ENCODE measurements at places on chromosomes 12 and 14.

DNA sequence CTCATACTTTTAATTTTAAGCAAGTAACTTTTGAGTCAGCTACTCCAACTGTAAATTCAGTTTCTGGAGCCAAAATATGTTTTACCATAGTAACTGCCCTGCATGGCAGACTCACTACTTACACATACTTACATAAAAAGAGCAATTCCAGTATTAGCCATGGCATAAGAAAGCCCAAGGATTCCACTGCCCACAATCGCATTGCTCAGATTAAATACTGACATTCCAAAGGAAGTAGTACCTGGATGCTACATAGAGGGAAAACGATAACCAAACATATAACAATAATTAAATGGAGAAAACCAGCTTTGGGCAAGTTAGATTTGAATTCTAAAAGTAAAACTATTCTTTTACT lies 2.2 kb downstream of the SLC38A2 start:
- no peak for DNase-seq

- no peak for DNase-seq
Measured at GRCh38 chr14:95529216-95529615, 5.6 kb upstream of the GLRX5 start.

- DNase-seq, result peak; percentile 17
Measured at GRCh38 chr12:68334132-68334531, 2.0 kb upstream of the MDM1 start.

GRCh38 chr14:95191445-95192199 lies 34.3 kb upstream of the DICER1 start:
- no peak for DNase-seq

- DNase-seq, result no peak
Measured at GRCh38 chr14:24508155-24508840, at the start of gene CMA1. TSS of gene CMA1 (minus strand) at chr14:24508265. CDS start at chr14:24508235, 30 bp downstream.

- no peak for DNase-seq
Measured at GRCh38 chr14:54102530-54102929, 145.9 kb upstream of the BMP4 start.

GRCh38 chr12:15855646-15856045 lies 26.5 kb upstream of the STRAP start:
- DNase-seq, result no peak

- peak; percentile 86 for DNase-seq
Measured at GRCh38 chr12:11581179-11581755, 68.2 kb upstream of the ETV6 start.

DNA sequence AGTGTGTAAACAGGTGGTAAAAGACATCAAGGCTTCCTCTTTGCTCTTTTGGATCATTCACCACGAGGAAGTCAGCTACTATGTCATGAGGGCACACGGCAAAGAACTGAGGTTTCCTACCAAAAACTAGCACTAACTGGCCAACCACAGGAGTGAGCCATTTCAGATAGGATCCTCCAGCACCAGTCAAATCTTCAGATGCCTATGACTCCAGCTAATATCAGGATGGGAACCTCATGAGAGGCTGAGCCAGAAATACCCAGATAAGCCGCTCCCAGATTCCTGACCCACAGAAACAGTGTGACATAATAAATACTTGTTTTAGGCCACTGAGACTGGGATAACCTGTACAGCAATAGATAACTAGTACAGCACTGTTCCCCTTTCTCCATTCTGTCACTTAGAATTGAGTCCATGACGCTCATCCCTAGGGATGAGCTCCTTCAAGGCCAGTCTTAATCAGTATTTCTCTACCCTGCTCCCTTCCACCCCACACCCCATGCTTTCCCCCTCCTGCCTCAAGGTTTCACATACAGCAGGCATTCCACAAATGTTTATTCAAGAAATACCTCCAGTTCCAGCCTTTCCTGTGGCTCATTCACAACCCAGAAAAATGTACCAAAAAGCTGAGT lies 68.4 kb downstream of the PPM1H start:
- no peak for DNase-seq

- DNase-seq, result peak; percentile 50
Measured at GRCh38 chr12:92039046-92039445, 106.6 kb downstream of the BTG1 start.

GRCh38 chr12:48580831-48581230 lies 11.0 kb upstream of the LALBA start:
- DNase-seq, result no peak

GRCh38 chr14:103271189-103271588 lies 62.8 kb upstream of the EIF5 start:
- DNase-seq, result no peak

- DNase-seq, result no peak
Measured at GRCh38 chr12:47616440-47616839, 89.4 kb downstream of the RPAP3 start.

- DNase-seq, result no peak
Measured at GRCh38 chr12:132571598-132571997, 38.8 kb downstream of the LRCOL1 start.

GRCh38 chr12:57240066-57240921 lies 10.7 kb downstream of the STAC3 start:
- DNase-seq, result peak; percentile 82

- no peak for DNase-seq
Measured at GRCh38 chr12:109147954-109148353, 31.6 kb downstream of the ACACB start.

GRCh38 chr14:95961481-95961880 lies 77.7 kb upstream of the C14orf132 start:
- DNase-seq, result no peak

GRCh38 chr12:125604976-125605375 lies 539.7 kb downstream of the AACS start:
- DNase-seq, result no peak

- no peak for DNase-seq
Measured at GRCh38 chr14:85447883-85448282, 82.1 kb upstream of the FLRT2 start.

- peak; percentile 47 for DNase-seq
Measured at GRCh38 chr12:14416658-14417057, 51.2 kb downstream of the ATF7IP start.

GRCh38 chr12:132015686-132016430 lies 66.1 kb downstream of the EP400 start:
- no peak for DNase-seq

DNA sequence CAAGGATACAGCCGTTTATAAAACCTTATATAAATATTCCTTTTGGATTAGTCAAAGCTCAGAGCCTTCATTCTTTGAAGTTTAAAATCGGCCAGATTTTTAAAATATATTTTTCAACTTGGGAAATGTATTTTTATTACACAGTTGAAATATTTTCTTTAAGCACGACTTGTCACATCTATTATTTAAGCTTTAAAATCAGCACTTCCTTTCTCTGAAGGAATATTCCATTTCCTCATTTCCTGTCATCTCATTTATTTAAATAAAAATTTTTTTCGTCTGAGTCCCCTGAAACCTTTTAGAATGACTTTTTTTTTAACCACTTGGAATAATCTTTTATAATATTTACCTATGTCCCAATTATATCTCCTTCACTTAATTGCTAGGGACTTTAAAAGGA lies 107.5 kb upstream of the PDE3A start:
- no peak for DNase-seq

DNA sequence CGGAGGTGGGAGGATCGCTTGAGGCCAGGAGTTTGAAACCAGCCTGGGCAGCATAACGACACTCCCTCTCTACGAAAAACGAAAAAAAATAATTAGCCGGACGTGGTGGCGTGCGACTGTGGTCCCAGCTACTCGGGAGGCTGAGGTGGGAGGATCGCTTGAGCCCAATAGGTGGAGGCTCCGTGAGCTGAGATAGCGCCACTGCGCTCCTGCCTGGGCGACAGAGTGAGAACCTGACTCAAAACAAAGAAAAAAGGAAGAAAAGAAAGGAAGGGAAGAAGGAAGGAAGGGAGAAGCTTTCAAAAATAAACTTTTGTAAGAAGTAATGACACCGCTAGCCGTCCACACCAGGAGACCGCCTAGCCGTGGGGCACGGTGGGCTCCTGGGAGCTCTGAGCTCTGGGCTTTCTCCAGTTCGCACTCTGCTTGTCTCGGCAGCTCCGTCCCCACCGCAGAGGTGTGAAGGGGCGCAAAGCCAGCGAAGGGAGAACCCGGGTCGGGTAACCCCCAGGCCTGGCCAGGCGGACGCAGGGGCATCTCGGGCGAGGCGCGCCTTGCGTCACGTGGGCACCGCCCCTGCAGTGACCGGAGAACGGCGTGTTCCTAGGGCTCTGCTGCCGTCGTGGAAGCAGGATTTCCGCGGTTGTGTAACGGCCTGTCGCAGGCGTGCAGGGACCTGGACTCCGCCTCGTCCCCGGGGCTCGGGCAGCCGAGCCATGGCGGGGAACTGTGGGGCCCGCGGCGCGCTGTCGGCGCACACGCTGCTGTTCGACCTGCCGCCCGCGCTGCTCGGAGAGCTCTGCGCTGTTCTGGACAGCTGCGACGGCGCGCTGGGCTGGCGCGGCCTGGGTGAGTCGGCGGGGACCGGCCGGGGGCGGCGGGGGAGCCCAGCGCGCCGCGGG lies at the start of gene IRAK3:
TSS of gene IRAK3 (plus strand) at position 631 of the 902 bp plus-strand sequence. CDS start at position 717, 86 bp downstream.
- peak; percentile 9 for DNase-seq

- no peak for DNase-seq
Measured at GRCh38 chr12:49233842-49234526, 30.9 kb upstream of the TUBA1C start.

DNA sequence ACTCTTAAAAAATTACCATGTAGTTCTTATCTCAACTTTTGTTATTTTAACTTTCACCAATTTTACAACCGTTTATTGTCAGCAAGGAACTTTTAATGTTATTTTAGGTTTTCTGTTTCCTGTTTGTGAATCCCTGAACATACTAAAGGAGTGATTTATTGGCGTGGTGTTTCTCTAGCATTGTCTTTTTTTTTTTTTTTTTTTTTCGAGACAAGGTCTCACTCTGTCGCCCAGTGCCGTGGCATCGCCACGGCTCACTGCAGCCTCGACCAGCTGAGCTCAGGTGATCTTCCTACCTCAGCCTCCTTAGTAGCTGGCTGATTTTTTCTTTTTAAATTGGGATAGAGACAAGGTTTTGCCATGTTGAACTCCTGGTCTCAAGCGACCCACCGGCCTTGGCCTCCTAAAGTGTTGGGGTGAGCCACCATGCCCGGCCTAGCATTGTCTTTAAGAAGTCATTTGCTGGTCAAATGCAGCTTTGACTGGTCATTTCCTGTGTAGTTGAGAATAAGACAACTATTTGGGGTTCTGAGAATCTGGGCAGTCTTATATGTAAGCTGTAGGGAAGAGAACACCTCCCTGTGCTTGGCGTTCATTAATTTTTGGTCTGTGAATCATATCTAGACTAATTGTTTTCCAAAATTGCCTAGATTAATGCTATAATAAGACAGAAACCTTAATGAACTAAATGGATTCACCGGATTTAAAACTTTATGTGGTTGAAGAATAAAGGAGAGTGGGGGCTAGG lies 2.1 kb downstream of the WASHC4 start:
- DNase-seq, result no peak

DNA sequence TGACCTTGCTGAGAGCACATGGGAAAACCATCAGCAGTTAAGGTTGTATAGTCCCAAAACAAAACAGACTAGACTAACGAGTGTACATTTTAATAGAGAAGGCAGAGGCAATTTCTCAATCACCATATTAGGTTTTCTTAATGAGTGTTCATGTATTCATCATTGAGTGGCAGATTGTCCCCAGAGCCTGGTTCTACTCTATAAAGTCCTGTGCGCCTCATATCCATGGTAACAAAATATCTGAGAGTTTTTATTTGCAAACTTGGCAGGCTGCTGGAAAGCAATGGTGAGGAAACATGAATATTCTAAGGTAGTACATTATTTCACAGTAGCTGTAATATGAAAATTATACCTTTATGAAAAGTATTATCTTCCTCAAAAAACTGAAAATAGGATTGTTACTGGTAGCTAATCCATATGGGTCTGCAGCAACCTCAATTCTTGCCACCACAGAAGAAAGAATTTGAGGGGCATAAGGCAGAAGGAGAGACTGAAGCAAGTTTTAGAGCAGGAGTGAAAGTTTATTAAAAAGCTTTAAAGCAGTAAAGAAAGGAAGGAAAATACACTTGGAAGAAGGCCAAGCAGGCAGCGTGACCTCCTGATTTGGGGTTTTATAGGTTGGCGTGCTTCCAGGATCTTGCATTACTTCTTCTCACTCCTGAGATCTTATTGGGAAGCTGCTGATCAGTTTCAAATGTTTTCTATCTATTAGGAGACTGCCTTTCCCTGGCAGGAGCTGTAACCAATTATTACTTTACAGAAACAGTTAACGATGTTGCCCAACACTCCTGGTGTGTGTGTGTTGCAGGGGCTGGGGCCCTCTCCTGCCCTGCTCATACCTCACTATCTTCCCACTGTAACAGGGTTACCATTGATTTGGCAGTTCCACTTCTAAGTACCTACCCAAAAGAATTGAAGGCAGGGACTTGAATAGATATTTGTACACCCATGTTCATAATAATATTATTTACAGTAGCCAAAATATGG lies 154.0 kb upstream of the NUDT4 start:
- DNase-seq, result no peak

- no peak for DNase-seq
Measured at GRCh38 chr12:63937378-63938316, 93.1 kb downstream of the SRGAP1 start.

- peak; percentile 10 for DNase-seq
Measured at GRCh38 chr12:124653169-124653931, 85.9 kb upstream of the NCOR2 start.

DNA sequence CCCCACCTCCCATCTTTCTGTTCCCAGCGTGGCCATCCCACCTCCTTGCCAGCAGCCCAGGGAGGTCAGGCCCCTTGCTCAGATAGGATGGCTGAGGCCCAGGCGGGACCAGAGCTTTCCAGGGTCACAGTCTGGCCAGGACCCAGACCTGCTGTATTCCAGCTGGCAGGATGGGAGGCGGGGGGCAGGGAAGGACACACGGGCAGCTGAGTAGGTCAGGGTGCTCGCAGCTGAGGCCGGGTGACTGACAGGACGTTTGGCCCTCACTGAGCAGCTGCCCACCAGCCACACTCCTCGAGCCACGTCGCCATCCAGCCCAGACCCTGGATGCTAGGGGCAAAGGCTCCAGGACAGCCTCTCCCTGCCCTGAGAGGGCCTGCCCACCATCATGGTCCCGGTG lies 4.0 kb downstream of the NUDT14 start:
- no peak for DNase-seq

- peak; percentile 69 for DNase-seq
Measured at GRCh38 chr12:49866859-49867569, 24.1 kb upstream of the BCDIN3D start.

- DNase-seq, result peak; percentile 69
Measured at GRCh38 chr12:14185427-14186192, 179.9 kb upstream of the ATF7IP start.

DNA sequence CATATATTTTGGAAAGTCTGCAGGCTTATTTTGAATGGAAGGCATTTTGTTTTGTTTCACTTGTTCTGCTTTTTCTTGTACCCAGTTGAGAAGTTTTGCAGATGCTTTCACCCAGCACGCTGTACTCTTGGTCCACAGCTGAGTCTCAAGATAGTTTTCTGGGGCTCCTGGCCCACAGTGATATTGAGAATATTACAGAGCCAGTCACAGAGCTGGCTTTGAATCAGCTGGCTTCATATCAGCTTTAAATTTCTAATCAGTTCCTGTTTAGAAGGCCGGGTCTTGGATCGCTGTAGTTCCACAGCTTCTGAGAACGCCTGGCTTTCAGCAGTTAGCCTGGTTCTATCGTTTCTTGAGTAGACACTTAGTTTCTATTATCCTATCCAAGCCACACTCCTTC lies 32.5 kb upstream of the PARP11 start:
- no peak for DNase-seq
